ENCODE measurements at places on chromosomes 2 and 18.

- DNase-seq: no peak
These were observed 4.2 kb downstream of the FZD5 start for GRCh38 chr2:207765547-207765946.

DNA sequence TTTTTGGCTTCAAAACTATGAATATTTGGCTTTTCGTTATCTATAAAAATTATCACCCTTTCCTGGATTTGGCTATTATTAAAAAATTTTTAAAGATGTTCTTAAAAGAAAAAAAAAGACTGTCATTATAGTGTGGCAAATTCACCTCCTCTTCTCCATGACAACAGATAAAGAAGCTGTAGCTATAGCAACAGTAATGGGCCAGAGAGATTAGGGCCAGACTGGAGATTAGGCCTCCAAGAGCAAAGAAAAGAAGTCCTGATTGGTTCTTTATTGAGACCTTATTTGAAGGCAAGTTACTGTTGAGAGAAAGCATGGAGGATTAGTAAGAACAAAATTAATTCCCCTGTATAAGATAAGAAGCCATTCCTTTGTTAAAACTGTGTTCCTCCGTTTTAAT, 812.5 kb downstream of the DCC start:
- no peak for DNase-seq

DNA sequence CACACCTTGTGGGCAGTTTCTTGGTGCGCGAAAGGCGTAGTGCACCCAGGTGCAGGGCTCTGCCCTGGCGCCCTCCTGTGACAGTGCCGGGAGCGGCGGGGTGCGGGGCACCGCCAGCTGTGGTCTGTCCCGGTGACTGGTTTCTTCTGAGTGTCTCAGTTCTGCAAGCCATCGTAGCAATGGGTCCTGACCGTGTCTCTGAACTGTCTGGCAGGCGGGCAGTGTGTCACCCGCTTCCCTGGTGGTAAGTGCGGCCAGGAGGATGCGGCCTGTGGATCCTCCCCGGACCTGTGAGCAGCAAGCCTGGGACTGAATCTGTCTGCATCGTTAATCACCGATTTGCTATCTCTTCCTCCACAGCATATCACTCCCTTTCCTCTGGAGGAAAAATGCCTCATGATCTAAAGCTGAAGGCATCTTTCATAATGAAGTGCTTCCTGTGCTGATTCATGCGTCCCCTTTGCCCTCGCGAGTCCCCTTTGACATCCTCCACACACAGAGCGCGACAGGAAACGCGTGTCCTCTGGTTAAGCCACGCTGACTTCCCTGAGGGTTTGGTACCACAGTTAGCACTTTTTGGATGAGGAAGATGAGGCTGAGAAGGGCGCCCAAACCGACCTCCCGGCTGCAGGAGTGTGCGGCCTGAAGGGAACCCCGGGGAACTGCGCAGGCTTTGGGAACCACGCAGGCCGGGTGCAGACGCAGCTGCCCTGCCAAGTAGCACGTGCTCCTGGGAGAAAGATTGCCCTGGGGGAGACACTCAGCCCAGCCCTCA, 416.0 kb upstream of the HS6ST1 start:
- DNase-seq: no peak

GRCh38 chr18:54224379-54225014, at the start of gene MBD2:
MBD2 (minus strand) TSS chr18:54224669; CDS start chr18:54224559, 110 bp downstream.
- DNase-seq: peak; percentile 93

GRCh38 chr18:8359076-8359475, 250.2 kb upstream of the RAB12 start:
- DNase-seq: no peak

- no peak for DNase-seq
These were observed 1438.0 kb upstream of the ZEB2 start for GRCh38 chr2:145957929-145958328.

DNA sequence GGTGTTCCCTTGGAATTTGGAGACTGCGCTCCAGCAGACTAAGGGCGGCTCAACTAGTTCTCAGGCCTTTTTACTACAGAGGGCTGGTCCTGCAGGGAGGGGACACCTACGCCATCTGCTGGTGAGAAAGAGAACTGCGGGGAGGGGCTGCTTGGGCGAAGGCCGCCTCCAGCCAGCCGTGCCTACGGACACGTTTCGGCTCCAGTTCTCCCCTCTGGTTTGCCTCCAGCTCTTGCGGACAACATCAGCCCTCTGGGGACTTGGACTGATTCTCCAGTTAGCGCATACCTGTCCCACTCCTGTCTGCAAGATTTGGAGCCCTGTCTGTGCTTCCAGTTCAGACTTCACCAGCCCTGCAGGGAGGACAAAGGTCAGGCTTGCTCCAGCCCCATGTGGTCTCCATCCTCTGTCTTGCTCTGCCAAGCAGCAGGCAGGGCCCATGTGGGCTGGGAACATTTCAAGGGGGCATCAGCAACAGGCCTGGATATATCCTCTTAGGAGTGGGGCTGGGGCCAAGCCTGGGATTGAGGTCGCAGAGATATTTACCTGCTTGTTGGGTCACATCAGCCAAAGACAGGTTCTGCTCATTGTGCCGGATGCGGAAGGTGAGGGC, 10.3 kb downstream of the PTPRN start:
- peak; percentile 70 for DNase-seq

DNA sequence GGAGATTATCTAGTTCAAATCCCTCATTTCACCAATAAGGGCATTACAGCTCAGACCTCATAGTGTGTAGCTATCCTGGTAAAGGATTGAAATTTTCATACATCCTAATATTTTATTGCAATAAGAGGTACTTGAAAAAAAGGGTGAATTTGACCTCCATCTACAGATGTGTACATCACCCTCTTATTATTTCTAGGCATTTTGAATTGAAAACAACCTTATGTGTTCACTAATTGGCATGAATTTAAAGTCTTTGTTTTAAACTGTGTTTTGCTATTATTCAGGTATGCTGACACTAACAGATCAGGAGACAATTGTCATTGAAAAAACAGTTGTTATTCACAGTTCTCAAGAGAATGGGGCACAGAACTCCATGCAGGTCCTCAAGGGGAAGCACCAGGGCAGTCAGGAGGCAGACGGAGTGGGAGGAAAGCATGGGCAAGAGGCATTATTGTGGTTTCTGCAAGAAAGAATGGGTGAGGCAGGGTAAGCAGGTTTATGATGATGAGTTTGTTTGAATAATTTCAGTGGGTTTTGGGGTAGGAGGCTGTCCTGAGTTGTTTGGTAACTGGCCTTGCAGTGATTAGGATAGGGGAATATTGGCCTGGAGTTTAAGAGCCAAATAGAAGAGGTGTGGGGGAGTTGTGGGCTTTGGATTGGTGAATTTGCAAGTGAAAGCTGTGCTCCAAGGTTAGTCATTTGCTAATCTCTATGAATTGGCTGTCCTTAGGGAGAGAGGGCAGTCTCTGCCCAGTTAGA, 194.6 kb downstream of the GPD2 start:
- no peak for DNase-seq

- no peak for DNase-seq
These were observed 85.6 kb downstream of the ABI2 start for GRCh38 chr2:203413796-203414195.

GRCh38 chr18:39051013-39051412, 1485.4 kb upstream of the CELF4 start:
- no peak for DNase-seq

GRCh38 chr2:170505631-170506275, 209.4 kb upstream of the SP5 start:
- no peak for DNase-seq
